ENCODE measurements at places on chromosomes 3 and 15. TPM values are rescaled to one million over a fixed set of nuclear protein-coding genes. Genes with fewer than 3 reads are reported as not detected.

C3orf20 gene
- not detected for polyA plus RNA-seq

FGD5 gene
- 0.42 TPM for polyA plus RNA-seq

PLSCR4 gene
- not detected for polyA plus RNA-seq

PHLDB2 gene
- polyA plus RNA-seq: 1.4 TPM

FILIP1L gene
- polyA plus RNA-seq: 0.36 TPM

Data from neural cell (in vitro differentiated cells).